Central memory CD4-positive, alpha-beta T cell (primary cell): ENCODE measurements at places on chromosomes 1 and 21.

GRCh38 chr1:192903142-192903541 lies 94.3 kb downstream of the RGS2 start:
- no peak for DNase-seq

DNA sequence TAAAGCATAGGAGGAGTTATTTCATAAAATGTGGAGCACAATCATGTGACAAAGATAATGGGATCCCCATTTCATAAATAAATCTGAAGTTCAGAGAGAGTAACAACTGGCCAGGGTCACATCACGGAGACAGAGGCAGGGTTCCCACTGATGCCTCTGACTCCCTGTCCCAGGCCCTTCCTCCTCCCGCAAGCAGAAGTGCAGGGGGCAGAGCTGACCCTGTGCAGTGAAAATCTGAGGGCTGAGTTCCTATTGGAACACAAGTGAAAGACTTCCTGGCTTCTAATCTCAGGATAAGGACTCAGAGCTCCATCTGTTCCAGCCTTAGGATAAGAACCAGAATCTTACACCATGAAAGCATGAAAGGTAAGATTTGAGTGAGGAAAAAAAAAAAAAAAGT lies 22.0 kb downstream of the SELL start:
- DNase-seq: no peak

GRCh38 chr1:7960867-7961215 lies 670 bp upstream of the PARK7 start:
- no peak for DNase-seq

DNA sequence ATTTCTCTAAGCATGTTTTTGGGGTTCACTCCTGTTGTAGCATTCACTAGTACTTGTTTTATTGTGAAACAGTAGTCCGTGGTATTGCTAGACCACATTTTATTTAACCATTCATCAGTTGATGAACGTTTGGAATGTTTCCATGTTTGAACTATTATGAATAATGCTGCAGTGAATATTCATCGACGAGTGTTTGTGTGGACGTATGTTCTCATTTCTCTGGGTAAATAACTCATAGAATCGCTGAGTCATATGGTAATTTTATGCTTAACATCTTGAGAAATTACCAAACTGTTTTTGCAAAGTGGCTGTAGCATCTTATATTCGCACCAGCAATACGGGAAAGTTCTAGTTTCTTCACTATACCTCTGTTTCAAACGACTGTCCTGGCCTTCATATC lies 28.0 kb upstream of the KAZN start:
- no peak for DNase-seq

GRCh38 chr1:15676688-15677661 lies 7.1 kb upstream of the PLEKHM2 start:
- DNase-seq: no peak

DNA sequence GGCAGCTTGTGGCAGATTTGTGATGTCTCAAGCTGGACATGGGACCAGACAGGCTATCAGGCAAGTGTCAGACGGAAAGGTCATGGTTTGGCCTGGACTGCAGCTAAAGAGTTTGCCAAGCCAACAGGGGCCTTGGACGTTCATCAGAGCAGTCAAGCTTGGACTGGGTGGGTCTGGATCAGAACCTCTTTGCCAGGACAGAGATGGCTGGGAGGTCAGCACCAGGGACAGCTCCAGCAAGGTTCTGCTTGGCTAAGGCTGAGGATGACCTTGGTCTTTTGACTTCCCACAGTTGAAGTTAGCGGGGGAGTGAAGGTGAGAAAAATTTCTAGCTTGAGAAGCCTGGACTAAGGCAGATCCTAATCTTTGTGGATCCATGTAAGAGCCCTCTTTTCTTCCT lies 68.1 kb downstream of the GRIK3 start:
- no peak for DNase-seq

DNA sequence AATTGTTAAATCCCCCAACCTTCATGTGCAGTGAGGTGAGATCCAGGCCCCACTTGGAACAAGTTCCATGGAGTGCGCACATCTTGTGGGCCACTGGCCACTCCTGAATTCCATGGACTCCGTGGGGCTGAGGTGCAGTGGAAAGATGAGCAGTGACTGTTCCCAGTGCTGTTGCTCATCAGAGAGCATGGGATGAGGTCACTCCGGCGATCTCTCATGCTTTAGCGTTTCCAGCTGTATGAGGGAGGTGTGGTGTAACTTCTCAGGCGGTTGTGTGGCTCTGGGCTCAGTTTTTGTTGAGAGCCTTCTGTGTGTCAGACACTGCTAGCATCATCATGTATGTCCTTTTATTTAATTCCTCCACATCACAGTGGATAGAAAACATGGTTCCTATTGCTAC lies 96.2 kb downstream of the GALNT2 start:
- DNase-seq: no peak

- DNase-seq: no peak
Observed at GRCh38 chr21:46126309-46127238, 28.7 kb downstream of the COL6A2 start.

DNA sequence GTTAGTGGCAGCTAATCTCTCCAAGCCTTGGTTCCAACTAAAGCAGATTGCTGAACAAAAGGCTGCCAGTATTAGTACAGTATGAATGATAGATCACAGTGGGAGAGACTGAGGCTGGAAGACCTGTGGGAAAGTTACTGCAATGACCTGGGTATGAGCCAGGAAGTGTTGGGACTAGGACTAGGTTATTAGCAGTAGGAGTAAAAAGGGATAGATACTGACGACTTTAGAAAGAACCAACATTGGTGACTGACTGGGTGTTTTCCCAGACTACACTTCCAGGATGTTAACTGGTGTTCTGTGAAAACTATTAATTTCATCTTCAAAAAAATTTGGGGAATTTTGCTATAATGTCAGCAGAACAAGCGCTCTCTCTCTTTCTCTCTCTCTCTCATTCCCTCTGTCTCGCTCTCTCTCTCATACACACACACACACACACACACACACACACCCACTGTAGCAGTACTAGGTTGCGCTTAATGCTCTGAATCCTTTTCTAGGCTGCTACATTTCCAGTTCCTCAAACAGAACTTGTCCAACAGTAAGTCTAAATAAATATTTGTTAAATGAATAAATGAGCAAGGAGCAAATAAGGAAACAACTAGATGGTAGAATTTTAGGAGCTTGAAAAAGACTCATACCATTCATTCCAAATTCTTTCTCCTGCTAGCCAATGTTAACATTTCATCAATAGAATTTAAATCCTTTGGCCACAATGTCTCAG lies 47.6 kb upstream of the RGS8 start:
- no peak for DNase-seq

- no peak for DNase-seq
Observed at GRCh38 chr1:5456090-5456811, 536.0 kb downstream of the NPHP4 start.

DNA sequence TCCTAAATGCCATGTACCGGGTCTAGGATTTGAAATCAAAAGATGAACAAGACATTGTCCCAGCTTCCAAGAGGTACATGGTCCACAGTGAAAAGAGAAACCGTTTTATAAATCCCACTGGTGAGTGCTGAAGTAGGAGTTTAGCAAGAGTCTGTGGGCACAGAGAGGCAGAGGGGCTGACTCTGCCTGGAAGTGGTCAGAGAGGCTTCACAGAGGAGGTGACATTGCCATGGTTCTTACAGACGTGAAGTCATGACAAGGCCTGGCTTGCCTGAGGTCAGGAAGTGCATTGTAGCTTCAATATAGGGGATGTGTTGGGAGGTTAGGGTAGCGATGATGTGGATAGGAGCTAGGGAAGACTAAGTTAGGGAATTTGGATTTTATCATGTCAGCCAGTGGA lies 28.4 kb downstream of the MAPKAPK2 start:
- DNase-seq: peak; percentile 15

GRCh38 chr1:246417813-246418564 lies 89.1 kb downstream of the SMYD3 start:
- no peak for DNase-seq

DNA sequence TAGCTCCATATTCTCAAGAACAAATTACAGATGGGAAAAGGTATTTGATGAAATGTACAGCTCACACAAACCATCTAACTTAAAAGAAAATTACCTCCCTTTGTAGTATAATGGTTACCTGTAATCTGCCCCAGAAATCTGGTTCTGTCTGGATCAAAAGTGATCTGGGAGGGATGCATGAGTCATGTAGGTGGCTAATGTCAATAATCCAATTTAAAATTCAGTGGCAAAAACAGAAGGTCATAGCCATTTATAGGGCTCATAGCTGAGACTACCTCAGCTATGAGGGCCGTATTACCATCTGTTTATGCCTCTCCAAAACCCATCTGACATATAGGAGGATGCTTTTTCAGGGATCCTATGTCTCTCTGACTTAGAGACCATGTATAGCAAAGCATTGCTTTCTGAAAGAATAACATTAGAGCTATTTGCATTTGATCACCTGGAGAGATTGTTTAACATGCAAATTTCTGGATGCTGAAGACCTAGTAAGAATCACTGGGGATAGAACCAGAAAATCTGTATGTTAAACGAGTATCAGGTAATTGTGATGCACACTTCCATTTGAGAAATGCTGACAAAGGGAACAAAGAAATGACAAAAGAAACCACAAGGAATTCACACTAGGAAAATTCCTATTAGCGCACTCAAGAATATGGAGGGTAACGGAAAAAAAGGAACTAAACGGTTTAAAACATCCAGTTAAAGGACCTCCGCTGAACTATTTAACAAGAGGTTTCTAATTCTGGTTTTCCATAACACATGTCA lies 17.6 kb downstream of the PAXBP1 start:
- no peak for DNase-seq

DNA sequence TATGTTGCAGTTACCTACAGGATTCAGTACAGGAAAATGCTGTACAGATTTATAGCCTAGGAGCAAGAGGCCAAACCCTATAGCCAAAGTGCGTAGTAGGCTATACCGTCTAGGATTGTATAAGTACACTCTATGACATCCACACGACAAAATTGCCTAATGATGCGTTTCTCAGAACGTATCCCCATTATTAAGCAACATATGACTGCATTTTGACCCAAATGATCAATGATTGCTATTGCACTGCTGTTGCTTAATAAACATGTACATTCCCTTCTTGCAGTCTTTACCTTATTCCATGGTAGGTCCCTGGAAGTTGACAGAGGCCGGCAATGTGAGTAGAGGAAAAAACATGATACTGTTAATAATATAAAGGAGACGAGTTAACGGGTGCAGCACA lies 33.0 kb downstream of the LRRC8C start:
- no peak for DNase-seq

GRCh38 chr1:167541003-167541402 lies 12.6 kb downstream of the CREG1 start:
- no peak for DNase-seq

DNA sequence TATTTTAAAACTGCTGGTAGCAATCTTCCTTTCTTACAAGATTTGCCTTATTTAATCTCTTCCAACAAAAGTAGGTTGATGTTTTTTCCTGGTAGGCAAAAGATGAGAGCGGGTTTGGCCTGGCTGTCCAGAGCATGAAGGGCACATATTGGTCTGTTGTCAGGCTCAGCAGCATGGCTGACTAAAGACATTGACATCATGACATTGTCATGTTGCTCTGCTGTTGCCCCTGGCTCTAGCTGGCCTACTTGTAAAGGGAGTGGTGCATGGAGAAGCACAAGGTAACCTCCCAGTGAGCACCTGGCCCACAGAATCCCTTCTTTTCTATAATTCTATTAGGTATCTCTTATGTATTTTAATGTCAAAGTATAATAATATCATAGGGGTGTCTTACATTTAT lies 23.6 kb downstream of the GNPAT start:
- no peak for DNase-seq

- DNase-seq: no peak
Observed at GRCh38 chr1:78048446-78048845, 2.7 kb downstream of the GIPC2 start.

- DNase-seq: no peak
Observed at GRCh38 chr1:234656070-234656895, 46.3 kb upstream of the IRF2BP2 start.

- no peak for DNase-seq
Observed at GRCh38 chr1:30407865-30408580, 315.4 kb downstream of the MATN1 start.

- DNase-seq: no peak
Observed at GRCh38 chr1:226868726-226869125, 1.7 kb upstream of the PSEN2 start.

GRCh38 chr1:168252204-168252733 lies 26.5 kb downstream of the SFT2D2 start:
- no peak for DNase-seq

GRCh38 chr21:38661197-38661871 lies 144.4 kb upstream of the ETS2 start:
- no peak for DNase-seq

- no peak for DNase-seq
Observed at GRCh38 chr1:244839656-244840055, 4.2 kb downstream of the COX20 start.

DNA sequence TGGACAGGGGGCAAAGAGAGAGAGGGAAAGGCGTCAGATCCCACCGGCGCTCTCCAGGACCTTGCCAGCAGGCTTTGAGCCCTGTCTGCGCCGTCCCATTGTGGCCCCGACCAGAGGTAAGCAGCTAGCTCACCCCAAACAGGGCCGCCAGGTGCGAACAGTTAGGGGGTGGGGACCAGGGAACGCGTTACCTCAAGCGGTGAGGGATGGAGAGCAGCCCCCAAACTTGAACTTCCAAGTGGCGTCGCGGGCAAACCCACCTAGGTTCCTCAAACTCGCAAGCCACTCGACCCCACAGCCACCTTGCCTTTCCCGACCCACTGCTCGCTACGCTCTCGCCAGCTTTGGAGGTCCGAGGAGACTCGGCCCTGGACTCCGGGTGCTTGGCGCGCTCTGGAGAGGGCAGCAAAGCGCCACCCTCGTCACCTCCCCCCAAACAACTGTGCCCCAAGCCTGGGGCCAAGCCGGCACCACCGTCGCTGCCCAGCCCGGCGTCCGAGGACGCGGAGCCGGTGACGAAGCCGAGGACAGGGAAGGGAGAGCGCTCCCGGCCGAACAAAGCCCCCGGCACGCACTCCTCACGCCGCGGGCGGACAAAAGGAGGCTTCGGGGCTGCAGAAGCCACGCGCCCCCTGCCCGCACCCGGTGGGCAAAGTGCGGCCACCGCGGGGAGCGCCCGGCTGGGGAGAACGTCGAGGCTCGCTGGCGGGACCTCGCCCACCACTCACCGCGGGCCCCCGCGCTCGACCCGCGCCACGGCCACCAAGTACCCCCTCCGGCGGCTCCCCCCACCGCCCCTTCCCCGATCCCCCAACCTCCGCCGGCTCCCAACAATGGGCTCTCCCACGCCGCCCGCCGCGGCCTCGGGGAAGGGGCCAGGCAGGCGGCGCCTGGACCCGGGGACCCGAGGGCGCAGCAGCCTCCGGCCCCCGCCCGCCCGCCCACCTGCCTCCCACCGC lies 976 bp downstream of the SSBP3 start:
- no peak for DNase-seq
